ENCODE measurements at places on chromosomes 5 and 9. TPM values are rescaled to one million over a fixed set of nuclear protein-coding genes. Genes with fewer than 3 reads are reported as not detected.

DNA sequence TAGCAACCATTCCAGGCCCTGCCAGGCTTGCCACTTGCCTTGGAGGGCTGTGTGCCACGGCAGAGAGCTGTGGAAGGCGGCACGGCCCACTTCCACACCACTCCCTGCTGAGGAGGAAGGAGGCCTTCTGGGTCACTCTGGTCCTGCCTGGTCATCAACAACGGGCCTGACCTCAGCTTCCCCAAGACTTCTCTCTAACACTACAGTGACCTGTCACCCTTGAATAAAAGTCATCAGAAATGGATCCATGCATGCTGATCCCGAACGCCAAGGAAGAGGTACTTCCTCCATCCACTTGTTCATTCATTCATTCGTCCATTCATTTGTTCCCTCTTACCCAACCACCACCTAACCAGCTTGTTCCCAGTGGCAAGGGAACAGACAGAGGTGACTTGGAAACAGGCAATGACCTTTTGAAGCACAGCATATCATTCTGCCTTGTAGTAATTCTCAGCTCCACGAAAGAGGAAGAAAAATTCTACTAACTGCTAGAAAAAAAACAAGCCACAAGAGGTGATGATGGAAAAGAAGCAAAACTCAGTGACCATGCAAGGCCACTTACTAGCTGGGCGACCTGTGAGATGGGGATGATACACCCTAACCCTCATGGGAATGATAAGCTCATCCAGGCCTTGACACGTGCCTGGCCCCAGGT lies 58.6 kb downstream of the STK10 start:
- DNase-seq = no peak

GRCh38 chr5:157217289-157218024 lies 36.8 kb downstream of the ITK start:
- no peak for DNase-seq

ENTPD2 gene
- not detected for total RNA-seq

DNA sequence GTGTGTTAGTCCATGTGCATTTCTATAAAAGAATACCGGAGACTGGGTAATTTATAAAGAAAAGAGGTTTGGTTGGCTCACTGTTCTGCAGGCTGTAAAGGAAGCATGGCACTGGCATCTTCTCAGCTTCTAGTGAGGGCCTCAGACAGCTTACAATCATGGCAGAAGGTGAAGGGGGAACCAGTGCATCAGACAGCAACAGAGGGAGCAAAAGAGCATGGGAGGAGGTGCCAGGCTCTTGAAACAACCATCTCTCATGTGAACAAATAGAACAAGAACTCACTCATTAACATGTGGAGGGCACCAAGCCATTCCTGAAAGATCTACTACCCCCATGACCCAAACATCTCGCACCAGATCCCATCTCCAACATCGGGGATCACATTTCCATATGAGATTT lies 89.2 kb upstream of the IL33 start:
- no peak for DNase-seq

DNA sequence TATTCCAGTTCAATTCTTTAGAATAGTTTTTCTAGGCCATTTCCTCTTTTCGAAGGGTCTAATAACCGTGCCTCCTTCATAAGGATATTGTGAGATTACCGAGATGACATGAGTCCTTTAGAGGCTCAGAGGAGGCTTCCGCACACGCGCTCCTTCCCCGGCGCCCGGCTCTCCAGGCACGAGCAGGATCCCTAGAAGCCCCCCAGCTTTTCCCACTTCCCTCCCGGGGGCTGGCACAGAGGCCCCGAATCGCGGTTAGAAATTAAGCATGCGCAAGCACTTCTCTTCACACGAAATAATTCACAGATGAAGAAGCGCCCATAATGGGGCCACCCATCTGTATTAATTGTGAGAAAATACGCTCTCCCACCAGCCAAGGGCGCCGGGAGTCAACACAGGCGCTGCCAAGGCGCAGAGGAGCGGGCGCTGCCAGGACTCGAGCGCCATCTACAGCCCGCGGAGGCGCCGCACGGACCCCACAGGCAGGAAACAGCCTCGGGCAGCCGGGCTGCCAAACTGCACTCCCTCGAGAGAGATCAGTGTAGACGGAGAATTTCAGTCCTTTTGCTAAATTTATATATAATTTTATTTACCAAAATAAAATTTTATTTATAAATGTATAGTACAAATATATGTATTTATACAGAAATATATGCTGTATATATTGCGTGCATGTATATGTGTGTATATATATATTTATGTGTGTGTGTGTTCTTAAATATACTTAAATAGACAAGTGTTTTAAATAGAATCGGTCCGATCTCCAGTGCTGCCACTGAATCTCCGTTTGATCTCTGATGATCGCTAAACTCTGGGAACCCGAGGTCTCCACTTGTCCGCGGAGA lies 258.1 kb upstream of the NFIL3 start:
- DNase-seq = peak; percentile 75

DNA sequence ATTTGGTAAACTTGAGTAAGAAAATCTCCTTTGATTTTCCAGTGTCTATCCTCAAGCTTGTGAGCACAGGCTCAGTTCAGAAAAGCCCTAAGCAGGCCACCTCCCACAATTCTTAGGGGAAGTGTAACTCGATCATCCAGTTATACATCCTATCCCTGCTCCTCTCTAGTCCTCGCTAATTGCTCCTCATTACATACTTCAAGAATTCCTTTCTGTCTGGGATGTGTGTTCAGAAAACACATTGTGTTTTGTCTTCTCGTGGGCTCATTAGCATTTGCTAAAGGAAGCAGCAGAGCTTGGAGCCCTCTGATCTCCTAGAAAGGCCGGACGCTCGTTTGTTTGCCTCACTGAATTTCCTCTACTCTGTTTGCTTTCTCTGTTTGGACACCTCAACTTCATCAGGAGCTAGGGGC lies 268.2 kb upstream of the RFX3 start:
- no peak for DNase-seq

GRIN3A gene
- not detected for total RNA-seq

DNA sequence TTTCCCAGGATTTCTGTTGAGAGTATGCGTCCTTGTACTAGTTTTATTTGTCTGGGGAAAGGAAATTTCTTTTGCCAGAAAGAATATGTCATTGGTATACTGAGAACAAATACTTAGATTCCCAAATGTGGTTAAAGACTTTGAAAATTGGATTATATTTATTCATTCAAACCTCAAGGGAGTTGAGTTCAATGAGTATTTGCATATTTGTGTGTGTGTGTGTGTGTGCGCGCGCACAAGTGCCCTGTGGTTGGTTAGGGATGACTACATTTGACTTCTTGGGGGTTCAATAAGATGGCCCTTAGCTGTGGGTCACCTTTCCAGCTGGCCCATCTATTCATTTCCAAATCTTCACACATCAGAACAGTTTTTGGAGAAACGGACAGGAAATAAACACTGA lies 4.9 kb downstream of the RXFP3 start:
- DNase-seq = no peak

DNA sequence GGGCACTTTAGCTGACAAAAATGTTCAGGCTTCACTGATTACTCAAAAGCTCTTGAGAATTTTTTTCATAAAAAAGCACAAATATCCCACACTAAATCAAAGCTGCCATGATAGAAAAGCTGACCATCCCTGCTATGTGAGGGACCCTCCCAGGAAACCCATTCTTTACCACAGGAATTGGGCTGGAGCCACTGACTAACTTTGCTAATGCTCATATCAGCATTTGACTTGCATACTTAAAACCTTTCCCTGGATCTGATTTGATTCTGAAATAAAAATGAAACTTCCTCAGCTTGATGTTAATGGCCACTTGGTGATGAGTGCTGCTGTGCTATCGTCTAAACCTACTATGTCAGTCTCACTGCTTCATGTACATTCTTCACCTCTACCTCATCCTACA lies 243.6 kb downstream of the PRELID2 start:
- DNase-seq = no peak

GRCh38 chr5:76861612-76862011 lies 11.8 kb downstream of the S100Z start:
- DNase-seq = no peak
